ENCODE measurements at places on chromosomes 11 and 22.
A peak's percentile ranks its signal among the peaks of the same experiment; 100 is the strongest.

DNA sequence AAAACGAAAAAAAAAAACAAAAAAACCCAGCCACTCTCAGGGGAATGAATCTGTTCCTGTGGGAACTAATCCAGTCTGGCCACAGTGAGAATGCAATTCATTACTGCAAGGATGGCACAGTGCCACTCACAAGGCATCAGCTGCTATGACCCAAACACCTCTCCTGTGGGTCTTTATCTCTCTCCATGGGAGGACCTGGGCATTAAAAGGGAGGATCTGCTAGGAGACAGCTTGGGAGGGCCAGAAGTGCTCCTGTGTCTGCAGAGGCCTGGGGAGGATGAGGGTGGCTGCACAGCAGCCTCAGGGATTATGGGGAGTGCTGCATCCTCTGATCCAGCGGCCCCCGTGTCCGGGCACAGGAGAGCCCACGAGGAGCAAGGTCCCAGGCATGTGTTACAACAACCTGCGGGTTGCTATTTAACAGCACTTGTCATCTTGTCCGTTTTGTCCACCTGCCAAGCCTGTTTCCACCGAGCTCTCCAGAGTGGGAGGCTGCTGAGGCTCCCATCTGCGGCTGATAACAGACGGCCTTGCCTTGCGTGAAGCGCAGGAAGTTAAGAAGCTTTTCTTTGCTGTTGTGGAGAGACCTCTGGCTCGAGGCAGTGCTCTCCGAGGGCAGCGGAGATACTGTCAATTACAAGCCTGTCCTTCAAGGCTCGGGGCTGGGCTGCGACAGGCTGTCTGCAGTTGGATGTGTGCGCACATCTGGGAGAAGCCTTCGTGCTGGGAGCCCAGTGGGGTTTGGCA is 97.7 kb downstream of the NXPE2 start:
- no peak for DNase-seq

DNA sequence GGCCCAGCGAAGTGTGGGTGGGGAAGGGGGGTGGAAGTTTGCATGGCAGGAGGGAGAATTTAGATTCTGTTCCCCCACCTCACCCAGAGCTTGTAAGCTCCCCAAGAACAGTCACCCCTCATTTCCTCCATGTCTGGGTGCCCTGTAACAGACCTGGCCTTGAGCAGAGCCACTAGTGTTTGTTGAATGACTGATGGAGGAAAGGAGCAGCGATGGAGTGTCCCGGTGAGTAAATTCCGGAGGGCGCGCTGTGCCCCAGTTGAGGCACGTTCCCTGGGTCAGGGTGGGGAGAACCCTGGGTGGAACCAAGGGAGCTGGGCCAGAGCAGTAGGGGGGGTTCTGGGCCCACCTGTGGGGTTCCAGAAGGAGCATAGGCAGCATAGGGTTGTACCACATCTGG is 827 bp downstream of the NAALADL1 start:
- DNase-seq: no peak

GRCh38 chr11:44740967-44741366 is 14.2 kb downstream of the TSPAN18 start:
- DNase-seq: no peak

GRCh38 chr22:39530692-39531331 is 1.7 kb downstream of the RPS19BP1 start:
- peak; percentile 18 for DNase-seq

- no peak for DNase-seq
Observed at GRCh38 chr11:12922418-12922817, 86.7 kb upstream of the RASSF10 start.

DNA sequence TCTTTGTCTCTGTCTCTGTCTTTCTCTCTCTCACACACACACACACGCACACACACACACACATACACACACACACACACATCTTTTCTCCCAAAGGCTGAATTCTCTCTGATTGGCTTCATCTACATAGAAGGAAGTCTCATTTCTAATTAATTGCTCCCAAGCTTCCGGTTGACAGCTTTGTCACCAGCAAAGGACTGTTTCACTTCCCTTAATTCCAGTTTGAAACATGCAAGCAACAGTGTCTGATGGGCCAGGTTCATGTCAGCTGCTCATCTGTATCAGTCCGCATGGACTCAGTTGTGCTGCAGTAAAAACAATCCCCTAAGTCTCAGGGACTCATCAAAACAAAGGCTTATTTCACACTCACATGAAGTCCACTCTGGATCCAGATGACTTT is 16.2 kb upstream of the PVALB start:
- DNase-seq: no peak

DNA sequence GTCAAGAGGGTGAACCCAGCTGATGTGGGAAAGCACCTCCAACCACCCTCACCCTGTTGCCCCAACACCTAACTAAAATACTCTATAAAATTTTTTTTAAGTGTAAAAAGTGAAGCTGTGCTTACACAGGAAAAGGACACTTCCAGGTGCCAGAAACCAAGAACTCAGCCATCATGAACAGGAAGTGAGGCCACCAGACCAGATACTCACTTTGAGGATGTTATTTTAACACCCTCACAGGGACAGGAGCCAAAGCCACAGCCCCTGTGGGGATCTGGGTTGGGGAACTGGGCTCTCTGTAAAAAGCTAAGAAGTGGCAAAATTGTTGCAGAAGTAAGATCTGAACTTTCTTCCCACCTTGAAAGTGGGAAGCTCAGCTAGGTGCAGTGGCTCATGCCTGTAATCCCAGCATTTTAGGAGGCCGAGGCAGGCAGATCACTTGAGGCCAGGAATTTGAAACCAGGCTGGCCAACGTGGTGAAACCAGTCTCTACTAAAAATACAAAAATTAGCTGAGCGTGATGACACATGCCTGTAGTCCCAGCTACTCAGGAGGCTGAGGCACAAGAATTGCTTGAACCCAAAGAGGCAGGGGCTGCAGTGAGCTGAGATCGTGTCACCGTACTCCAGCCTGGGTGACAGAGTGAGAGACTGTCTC is 3.8 kb downstream of the RSPH14 start:
- peak; percentile 83 for DNase-seq

GRCh38 chr22:20292673-20293232 is 24.6 kb upstream of the RTN4R start:
- no peak for DNase-seq

DNA sequence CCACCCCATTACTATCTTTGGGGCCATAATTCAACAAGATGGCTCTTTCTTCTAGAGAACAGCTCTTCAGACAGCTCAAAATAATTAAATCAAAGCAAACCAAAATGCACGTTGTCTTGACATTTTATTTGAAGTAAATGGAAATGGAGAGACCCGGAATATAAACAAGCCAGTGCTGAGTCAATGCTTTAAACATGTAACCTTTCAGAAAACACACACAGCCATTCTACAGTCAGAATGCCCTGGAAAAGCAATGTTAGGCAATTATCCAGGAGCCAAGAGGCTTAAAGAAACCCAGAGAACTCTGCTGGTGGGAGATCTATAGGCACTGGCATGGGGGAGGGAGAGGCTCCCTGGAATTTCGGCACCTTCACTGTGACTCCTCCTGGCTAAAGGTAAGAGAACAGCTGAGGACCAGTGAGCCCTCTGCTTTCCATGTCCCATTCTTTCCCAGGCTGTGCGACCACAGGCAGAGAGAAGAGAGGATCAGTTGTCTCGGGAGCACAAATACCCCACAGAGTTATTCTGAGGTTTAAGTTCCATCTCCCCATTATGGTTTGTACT is 254.0 kb upstream of the CCDC90B start:
- DNase-seq: no peak

DNA sequence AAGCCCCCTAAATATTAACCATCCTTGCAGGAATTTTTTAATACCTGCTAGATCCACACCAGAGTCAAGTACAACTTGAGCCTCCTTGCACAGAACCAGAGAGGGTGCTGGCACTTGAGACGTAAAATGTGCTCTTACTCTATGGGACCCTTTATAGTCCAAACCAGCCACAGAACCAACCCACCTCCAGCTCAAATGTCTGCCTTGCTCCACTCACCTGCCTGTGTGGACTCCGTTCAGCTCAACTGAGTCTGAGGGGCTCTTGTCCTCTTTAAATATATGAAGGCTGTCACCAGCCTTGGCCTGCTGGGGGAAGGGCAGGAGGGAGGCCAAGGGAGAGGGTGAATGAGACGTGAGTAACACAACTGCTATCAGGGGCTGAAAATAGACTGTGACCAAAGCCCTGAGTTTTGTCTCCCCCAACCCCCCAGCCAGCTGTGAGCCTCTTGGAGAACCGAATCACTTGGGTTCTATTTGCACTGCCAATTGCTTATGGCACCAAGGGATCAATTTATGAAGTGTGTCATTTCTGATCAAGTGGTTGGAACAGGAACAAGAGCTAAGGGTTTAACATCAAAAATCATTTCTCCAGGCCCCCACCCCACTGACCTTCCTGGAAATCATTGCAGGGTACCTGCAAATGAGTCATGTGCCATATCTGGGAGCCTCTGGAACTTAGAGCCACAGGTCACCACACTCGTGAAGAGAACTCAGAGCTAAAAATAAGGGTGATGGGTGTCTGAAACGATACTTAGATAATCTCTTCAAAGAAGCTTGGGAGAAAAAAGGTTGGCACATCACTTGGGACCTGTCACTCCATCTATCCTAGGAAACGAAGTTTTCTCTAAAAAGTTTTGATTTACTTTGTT is at the start of gene CSRP3:
CSRP3 (minus strand) TSS at position 247 of the 869 bp plus-strand sequence. CDS start 9,535 bp downstream, outside the sequence.
- no peak for DNase-seq

DNA sequence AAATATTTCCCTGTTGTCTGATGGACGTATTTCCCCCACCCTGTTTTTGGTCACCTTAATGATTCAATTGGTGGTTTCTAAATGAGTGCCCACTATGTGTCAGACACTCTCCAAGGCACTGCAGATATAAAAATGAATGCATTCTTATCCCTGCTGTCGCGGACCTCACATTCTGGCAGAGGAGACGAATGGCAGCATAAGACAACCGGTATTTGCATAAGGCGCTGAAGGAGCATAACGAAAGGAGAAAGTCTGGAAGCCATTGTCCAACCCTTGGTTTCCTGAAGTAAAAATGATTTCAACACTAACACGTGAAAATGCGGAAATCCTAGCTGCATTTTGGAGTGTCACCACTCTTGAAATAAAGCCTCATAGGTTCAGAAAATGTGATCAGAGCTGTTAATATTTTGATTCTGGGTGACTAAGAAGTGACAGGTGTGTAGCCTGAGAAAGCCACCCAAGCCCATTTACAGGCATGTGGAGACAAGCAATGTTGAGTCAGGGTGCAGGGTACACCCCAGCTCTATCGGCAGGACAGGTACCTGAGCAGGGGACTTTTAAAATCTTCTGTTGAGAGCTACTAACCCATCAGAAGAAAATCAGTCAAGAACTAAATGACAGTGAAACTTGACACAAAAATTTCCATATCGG is 10.1 kb upstream of the GAB2 start:
- no peak for DNase-seq

DNA sequence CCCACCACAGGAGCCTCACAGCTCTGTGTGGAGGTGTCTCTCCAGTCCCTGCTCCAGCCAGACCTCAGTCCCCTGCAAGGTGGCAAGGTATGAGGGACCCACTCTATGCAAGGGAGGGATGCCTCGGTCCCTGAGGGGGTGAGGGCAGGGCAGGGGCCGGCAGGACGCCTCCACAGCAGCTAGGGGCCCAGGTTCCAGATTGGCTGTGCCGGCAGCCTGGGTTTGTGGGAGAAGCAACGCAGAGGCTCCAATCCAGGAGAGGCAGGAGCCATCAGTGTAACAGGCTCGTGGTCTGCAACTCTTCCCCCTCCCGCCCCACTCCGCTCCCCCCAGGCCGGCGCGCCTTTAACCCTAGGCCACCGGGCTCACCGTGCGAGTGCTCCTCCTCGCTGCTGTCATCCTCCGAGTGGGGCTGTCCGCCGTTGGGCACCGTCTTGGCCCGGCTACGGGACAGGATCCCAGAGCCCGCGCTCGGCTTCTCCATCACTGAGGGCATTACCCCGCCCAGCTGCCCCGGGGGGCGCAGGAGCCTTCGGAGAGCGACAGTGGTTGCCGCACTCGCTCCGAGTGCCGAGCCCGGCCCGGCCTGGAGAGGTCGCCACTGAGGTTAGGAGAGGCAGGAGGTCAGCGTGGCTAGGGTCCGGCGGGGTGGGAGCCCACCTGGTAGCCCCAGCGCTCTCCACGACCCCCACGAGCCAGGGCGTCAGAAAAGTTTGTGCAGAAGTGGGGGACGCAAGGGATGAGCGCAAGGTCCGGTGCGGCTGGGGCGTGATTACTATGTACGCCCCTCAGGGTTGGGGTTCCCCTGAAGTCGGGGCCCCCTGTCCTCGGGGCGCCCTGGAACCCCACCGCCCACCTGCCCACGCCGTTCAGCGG is 765 bp downstream of the RCOR2 start:
- no peak for DNase-seq

- no peak for DNase-seq
Observed at GRCh38 chr11:124938206-124938765, 2.4 kb upstream of the HEPACAM start.

DNA sequence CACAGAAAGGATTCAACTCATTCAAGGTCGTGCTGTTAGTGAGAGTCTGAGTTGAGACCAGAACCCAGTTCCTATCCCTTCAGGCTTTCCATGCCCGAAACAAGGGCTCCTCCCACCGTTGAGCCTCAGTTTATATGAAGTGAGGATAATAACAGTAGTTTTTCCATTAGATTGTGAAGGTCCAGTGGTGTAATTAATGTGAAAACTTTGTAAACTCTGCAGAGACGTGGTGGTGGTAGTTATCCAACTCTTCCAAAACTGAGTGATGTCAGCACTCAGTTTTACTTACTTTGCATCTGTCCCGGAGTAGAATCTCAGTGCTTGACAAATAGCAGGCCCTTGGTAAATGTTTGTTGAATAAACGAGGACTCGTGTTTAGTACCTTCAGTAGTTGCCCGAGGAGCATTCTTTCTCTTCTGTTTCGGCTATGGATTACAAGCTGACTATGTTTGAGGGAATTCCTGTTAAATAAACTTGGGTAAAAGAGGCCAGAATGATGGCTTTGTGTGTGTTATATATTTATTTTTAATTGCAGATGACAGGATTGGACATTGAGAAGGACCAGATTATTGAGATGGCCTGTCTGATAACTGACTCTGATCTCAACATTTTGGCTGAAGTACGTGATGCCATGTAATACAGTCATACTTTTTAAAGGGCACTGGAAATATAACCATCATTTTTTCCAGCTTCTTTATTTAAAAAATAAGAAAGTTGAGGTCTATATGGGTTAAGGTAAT is 1.0 kb downstream of the REXO2 start:
- DNase-seq: no peak

DNA sequence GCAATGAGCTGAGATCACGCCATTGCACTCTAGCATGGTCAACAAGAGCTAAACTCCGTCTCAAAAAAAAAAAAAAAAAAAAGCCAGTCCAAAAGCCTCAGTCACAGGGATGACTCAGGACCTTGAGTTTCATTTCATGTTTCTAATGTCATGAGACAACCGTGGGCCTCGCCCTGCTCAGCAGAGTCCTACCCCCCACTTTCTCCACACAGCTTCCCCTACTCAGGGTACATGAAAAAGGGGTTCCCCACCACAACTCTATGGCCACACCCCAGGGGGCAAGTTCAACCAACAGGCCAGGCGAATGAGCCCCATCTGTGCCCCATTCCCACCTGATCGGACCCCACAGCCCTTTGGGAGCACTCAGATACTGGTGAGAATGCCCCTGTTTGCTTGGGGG is 24.3 kb upstream of the ADA2 start:
- DNase-seq: peak; percentile 12

GRCh38 chr22:32073823-32074380 is 30.8 kb downstream of the SLC5A1 start:
- DNase-seq: no peak

- DNase-seq: no peak
Observed at GRCh38 chr11:11430431-11430830, 77.4 kb upstream of the CSNK2A3 start.

- no peak for DNase-seq
Observed at GRCh38 chr11:122666743-122667142, 11.2 kb downstream of the UBASH3B start.
